Activated CD4-positive, alpha-beta T cell treated with anti-CD3 and anti-CD28 coated beads for 24 hours (primary cell): ENCODE measurements at places on chromosomes 12 and 14.

DNA sequence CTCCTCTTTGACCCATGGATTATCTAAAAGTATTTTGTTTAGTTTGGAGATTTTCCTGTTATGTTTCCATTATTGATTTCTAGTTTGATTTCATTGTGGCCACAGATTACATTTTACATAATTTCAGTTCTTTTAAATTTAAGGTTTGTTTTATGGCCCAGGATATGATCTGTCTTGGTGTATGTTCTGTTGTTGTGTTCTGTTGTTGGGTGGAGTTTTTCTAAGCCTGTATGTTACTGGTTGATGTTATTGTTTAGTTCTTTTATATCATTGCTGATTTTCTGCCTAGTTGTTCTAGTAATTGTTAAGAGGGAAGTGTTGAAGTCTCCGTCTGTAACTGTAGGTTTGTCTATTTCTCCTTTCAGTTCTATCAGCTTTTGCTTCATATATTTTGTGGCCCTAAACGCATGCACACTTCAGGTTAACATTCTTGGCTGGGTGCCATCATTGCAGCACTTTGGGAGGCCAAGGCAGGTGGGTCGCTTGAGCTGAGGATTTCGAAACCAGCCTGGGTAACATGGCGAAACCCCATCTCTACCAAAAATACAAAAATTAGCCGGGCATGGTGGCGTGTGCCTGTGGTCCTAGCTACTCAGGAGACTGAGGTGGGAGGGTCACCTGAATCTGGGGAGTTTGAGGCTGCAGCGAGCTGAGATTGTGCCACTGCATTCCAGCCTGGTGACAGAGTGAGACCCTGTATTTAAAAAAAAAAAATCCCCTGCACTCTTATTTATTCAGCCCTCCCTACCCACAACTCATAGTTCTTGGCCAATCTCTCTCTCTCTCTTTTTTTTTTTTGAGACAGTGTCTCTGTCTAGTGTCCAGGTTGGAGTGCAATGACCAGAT, 28.1 kb upstream of the CFL2 start:
- DNase-seq = no peak

GRCh38 chr12:121990692-121991603, 30.7 kb upstream of the BCL7A start:
- peak; percentile 8 for DNase-seq

- DNase-seq = no peak
These were observed 1.1 kb upstream of the CKAP4 start for GRCh38 chr12:106248846-106249371.

DNA sequence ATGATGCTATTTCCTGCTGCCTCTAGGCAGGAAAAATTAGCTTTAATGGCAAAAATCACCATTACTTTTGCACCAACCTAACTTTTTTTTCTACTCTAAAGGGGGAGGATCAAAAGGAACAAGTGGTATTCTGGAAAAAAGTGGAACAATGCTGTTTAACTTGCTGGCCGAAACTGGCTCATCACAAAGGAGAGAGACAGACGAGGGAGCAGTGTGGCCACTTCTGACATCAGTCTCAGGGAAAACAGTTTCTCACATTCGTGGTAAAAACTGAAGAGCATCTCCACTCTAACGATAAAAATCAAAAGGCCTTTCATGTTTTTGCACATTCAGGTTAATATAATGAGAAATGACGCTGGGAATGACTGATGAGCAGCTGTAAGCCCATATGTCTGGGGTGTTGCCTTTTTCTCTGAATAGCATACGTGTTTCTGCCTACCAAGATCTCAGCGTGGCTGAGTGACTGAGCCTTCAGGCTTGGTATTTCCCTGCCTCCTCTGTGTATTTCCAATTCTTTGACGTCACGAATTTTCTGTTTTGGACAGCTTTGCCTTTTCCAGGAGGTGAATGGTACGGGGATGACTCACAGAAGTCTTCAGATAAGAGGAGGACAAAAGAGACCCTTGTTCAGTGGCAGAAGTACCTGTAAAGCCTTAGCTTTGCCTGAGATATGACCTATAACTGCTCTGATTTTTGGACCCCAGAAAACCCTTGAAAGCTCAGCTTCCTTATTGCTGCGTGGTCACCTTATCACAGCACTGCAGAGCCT, 358.8 kb downstream of the GLT1D1 start:
- no peak for DNase-seq

GRCh38 chr12:13211859-13212664, 15.5 kb downstream of the EMP1 start:
- DNase-seq = peak; percentile 60

DNA sequence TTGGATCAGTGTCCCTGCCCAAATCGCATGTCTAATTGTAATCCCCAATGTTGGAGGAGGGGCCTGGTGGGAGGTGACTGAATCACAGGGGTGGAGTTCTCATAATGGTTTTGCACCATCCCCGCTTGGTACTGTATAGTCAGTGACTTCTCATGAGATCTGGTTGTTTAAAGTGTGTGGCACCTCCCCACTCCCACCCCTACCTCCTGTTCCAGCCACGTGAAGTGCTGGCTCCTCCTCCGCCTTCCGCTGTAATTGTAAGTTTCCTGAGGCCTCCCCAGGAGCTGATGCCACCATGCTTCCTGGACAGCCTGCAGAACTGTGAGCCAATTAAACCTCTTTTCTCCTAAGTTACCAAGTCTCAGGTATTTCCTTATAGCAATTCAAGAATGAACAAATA, 67.2 kb downstream of the FERMT2 start:
- no peak for DNase-seq

- DNase-seq = no peak
These were observed 13.6 kb upstream of the TFCP2 start for GRCh38 chr12:51186465-51187085.

GRCh38 chr12:113413488-113413939, 8.7 kb upstream of the SDSL start:
- no peak for DNase-seq

- DNase-seq = no peak
These were observed 291.8 kb downstream of the TMEM121 start for GRCh38 chr14:105817971-105818711.

- DNase-seq = no peak
These were observed 273.7 kb downstream of the CACNA1C start for GRCh38 chr12:2326470-2326869.

DNA sequence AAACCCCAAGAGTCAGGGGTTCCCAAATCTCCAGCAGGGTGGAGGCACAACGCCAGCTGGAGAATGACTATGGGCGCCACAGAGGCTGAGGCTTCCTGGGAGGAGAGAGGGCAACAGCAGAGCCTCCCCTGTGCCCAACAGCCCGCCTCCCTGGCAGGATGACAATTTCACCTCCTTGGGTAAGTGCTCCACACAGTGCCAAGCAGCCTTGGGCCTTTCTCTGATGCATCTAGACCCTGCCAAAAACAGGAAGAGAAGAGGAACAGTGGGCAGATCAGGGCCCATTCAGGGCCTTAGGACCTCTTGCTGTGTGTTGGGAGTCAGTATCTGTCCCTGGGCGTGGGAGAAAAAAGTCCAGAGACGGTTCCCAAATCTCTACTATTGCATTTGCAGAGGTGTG, 5.0 kb upstream of the OR10P1 start:
- DNase-seq = no peak

DNA sequence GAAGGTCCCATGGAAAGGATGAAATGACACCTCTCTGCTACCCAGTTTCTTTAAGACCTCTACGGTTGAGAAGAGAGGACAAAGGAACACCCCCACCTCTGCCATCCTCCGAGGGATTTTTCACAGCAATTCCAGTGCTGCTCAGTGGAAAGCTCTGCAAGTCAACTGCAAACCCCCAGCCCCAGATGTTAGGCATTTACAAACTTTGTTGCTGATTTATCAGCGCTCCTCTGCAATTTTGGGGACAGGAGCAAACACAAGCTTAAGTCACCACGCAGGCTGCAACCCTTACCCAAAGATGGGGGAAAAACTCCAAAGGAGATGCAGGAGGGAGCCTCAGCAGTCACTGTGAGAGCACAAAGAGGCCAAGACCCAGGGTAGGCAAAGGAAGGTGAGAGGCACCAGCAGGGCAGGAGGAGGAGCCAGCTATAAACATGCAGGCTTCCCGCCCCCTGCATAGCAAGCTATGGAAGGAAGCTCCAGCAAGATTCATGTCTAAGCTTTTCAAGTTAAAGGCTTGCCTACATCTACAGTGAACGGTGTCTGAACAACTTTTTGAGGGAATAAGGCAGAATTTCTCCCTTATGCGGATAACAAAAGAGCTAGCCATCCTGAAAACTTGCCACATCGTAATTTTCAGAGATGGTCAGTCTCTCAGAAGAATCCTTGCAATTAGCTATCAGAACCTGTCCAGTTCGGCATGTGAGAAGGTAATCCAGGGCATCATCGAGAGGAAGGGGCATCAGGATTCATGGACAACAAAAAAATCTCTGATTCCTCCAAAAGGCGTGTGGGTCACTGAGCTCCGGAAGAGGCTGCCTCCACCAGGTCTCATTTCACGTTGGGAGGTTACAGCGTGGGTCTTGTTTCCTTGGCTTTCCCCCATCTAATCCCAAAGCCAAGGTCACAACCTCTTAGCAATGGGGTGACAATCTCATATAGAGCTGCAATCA, 3.9 kb downstream of the CTDSP2 start:
- DNase-seq = no peak

- no peak for DNase-seq
These were observed 164.7 kb downstream of the RAD51B start for GRCh38 chr14:67984274-67984673.

DNA sequence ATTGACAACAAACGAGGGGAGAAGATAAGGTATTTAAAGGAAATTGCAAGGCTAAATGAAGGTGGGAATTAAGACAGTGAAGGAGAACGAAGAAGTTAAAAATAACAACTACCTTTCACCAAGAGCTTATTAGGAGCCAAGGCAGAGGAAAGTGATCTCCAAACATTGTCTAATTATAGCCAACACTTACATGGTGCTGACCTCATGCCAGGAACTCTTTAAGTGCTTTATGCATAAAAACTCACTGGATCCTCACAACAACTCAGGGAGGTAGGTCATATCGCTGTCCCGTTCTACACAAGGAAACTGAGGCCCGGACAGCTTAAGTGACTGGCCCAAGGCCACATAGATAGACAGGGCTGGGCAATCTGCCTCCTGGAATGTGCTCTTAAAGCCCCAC, 19.5 kb downstream of the TAMALIN start:
- DNase-seq = no peak

DNA sequence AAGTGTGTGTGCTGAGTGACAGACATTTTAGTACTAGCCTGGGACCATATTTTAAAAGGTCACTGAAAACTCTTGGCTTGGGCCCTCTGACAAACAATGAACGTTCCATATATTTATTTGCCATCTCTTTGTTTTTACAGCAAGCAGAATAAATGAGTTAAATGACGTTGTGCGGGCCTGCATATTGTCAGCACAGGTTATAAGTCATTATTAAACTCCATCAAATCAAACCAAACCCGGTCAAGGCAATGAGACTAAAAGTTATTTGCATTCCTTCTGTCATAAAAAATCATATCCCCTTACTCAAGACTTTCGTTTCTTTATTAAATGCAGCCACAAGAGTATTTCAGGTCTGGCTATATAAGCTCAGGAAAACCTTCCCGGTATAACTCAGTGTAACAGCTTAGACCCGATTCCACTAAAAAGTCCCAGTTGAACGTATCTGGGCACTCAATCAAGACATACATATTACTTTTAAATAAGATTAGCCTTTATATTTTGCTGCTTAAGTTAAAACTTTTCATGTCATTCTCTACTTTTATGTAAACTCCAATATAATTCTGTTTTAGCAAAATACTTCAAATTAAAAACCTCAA, 84.9 kb downstream of the DICER1 start:
- no peak for DNase-seq

GRCh38 chr12:93403988-93404803, 26.5 kb downstream of the NUDT4 start:
- no peak for DNase-seq

DNA sequence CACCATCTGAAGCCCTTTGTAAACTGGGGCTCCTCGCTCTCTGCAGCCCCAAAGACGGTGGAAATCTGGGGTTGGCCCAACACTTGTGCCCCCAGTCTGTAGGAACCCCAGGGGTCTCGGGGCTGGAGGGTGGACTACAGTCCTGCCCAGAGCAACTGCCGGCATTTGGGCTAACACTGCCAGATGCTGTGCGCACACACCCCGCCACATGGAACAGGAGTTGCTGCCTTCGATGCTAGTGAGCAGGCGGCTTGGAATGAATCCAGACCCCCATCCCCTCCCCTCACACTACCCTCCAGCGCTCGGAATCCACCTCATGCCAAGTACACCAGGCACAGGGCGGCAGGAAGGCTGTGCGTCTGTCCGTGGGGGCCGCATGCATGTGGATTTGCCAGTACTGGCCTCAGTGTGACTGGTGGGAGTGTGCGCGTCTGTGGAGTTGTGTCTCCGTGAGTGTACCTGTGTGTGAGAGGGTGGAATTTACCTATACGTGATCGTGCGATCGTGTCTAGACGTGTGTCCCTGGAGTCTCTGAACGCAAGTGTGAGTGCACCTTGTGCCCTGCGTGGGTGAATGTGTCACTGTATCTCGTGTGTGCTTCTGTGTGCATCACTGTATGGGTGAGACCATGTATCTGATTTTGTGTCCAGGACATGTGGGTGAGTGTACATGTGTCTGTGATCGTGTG, 5.1 kb downstream of the LHX5 start:
- DNase-seq = no peak

- no peak for DNase-seq
These were observed 134.6 kb upstream of the EVL start for GRCh38 chr14:99930420-99931274.

- DNase-seq = no peak
These were observed 196.1 kb downstream of the SLC15A4 start for GRCh38 chr12:128627659-128628058.

DNA sequence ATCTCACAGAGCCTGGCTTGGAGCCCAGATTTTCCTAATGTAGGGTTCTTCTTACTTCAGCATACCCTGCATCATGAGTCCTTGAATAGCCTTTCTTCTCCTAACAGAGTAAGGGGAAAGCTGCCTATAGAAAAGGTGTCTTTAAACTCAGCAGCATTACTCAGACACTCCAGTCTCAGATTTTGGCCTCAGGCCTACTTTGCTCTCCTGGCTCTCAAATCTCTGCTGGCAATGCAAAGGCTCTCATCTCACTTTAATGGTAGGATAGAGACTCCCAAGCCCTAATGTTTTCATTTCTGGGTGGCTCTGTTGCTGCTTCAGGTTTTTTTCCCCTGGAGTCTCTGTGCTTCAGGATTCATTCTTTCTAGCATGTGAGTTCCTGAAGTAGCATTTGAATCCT, 9.1 kb upstream of the NKX2-8 start:
- no peak for DNase-seq

DNA sequence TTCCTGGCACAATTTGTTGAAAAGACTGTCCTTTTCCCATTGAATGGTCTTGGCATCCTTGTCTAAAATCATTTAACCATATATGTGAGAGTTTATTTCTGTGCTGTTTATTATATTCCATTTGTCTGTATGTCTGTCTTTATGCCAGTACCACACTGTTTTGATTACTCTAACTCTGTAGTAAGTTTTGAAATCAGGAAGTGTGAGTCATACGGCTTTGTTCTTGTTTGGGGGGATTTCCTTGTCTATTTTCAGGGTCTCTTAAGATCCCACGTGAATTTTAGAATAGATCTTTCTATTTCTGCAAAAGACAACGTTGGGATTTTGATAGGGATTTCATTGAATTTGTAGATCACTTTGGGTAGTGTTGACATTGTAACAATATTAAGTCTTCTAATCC, 88.5 kb downstream of the MYRFL start:
- DNase-seq = no peak

GRCh38 chr14:45658226-45658916, 405.4 kb upstream of the MIS18BP1 start:
- no peak for DNase-seq

- no peak for DNase-seq
These were observed 69.8 kb downstream of the NCOR2 start for GRCh38 chr12:124497658-124498057.
